ENCODE measurements at places on chromosomes 5 and 9.

- DNase-seq, result no peak
Measured at GRCh38 chr5:171425596-171426244, 6.3 kb downstream of the FGF18 start.

GRCh38 chr9:121220996-121221663 lies 19.5 kb upstream of the RAB14 start:
- no peak for DNase-seq

- DNase-seq, result no peak
Measured at GRCh38 chr5:102536323-102536928, 37.6 kb upstream of the SLCO6A1 start.

DNA sequence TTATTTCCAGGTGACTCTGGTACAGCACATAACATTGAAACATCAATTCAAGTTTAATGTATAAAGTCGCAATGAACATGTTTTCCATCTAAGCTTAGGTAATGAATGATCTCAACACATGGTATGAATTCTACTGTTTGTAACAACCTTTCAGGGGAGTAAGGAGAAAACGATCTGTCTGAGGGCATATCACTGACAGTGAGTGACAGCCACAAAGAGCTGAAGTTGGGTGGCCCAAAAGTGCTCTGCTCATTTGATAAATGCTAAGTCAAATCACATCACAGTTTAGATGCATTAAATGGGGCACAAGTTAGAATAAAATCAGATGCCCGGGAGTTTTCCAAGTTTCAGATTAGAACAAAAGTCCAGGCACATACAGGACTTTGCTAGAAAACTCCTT lies 1.2 kb downstream of the FANCC start:
- no peak for DNase-seq

- no peak for DNase-seq
Measured at GRCh38 chr5:102772273-102772672, 17.2 kb downstream of the PAM start.

DNA sequence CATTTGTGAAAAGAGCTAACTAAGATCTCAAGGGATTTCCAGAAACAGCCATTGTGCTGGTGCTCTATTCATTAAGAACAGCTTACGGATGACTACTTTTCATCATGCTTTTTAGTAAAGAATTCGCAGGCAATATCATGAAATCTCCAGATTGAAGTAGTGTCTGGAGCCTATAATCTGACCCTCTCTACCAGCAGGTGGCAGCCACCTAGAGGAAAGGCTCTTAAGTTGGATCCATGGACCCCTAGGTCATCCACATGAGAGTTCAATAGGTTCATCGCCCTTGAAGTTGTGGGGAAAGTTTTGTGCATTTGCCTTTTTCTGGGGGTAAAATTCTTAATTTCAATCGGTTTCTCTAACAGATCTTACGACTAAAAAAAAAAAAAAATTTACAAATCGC lies 82.3 kb downstream of the SLC1A3 start:
- DNase-seq, result no peak

GRCh38 chr5:60369391-60369790 lies 330.6 kb downstream of the DEPDC1B start:
- DNase-seq, result no peak

- DNase-seq, result no peak
Measured at GRCh38 chr9:109064963-109065702, 51.8 kb upstream of the CTNNAL1 start.
